Stimulated activated CD4-positive, alpha-beta T cell treated with anti-CD3 and anti-CD28 coated beads, TNF-alpha, amount 100 ng/mL, for 4 hours (primary cell): ENCODE measurements at places on chromosomes 2 and 18.

- no peak for DNase-seq
These were observed 8.4 kb downstream of the YPEL5 start for GRCh38 chr2:30155202-30155601.

GRCh38 chr2:132589111-132589830 lies 80.7 kb downstream of the LYPD1 start:
- no peak for DNase-seq

DNA sequence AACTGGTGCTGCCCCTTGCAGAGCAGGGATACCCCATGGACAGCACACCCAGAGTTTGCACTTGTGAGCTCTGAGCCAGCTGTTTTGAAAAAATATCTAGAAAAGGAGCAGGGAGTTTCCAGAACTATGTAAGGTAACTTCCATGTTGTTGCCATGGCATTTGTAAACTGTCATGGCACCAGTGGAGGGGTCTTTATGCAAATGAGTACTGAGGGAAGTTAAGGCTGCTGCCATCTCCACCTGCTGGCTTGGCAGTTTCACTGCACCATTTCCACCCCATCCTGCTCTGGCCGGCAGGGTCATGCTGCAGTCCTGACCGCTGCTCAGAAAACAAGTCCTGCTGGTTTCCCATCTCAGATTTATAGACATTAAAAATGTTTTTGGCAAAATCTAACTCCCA lies 52.3 kb upstream of the SNTG2 start:
- no peak for DNase-seq

DNA sequence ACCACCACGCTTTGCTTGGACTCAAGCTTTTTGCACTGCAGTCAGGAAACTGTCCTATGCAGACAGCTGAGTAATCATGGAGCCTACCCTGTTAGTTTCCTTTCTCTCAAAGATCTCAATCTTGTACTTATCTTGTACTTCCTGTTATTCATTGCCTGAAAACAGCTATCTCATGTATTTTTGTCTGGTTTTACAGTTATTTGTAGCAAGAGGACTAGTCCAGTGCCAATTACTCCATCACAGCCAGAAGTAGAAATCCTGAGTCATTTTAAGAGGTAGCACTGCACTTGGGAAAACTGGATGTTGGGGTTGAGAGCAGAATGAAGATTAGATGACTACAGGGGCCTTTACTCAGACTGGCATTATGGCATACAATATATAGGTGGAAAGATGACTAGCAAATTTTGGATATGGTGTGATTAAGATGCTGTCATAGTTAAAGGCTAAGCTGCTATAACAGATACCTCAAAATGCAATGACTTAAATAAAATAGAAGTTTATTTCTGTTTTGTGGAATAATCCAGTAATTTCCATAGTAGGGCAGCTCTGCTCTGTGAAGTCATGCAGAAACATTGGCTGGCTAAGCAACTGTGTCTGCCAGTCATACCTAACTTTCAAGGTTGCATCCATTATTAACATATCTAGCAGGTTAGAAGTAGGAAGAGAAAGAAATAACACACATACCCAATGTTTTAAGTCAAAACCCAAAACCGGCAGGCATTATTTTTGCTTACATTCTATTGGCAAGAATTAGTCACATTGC lies 21.1 kb upstream of the CHMP3 start:
- no peak for DNase-seq

DNA sequence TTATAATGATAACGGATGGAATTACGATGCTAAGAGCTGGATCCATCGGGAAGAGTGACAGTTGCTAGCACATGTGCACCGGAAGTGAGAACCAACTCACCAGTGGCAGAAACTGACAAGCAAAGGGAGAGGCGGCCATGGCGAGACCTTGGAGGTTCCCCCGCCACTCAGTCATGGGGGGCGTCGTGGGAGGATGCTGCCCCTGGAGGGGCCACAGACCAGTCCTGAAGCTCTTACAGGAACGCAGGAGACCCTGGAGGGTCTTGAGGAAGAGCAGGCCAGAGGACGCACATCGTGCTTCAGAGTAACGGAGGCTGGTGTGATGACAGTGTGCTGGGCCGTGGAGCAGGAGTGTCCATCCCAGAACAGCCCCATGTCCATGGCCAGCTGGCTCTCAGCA lies 53.1 kb upstream of the KCNG2 start:
- no peak for DNase-seq
